ELF-1 (cell line): ENCODE measurements at places on chromosomes 7 and 10.

DNA sequence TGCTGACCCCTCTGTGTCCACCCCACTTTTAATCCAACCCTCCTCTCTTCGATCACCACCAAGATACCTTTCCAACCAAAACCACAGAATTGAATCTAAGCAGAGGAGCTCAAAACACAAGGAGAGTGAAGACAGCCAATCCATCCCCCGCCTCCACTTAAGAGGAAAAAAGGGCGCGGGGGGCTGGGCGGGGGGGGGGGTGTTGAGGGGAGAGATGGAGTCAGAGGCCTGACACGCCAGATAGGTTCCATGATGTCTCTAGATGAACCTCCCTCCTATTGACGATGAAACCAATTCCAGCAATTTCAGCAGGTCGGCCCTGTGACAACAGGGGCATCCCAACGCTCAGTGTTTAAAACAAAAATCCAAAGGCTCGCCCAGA lies 1.3 kb downstream of the SORBS1 start:
- DNase-seq = no peak

GRCh38 chr7:120181499-120181898 lies 91.5 kb upstream of the KCND2 start:
- DNase-seq = no peak

DNA sequence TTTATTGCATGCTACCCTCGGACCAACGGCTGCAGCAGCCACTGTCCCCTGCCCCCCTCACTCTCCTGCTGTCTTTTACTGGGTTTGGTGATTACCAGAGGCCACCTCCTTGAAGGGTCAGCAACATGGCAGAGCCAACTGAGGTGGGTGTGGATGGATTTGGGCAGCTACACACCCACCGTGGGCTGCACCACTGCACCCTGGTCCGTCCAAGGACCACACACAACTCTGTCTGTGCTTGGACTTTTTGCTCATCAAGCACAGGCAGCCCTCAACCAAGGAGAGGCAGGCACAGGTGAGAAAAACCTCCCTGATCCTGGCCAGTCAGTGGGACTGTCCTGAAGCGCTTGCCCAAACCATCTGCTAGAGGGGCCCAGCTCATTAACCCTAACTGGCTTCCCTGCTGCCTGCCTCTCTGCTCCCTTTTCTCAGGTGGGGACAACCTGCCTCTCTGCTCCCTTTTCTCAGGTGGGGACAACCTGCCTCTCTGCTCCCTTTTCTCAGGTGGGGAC lies 239.5 kb upstream of the PITRM1 start:
- no peak for DNase-seq

DNA sequence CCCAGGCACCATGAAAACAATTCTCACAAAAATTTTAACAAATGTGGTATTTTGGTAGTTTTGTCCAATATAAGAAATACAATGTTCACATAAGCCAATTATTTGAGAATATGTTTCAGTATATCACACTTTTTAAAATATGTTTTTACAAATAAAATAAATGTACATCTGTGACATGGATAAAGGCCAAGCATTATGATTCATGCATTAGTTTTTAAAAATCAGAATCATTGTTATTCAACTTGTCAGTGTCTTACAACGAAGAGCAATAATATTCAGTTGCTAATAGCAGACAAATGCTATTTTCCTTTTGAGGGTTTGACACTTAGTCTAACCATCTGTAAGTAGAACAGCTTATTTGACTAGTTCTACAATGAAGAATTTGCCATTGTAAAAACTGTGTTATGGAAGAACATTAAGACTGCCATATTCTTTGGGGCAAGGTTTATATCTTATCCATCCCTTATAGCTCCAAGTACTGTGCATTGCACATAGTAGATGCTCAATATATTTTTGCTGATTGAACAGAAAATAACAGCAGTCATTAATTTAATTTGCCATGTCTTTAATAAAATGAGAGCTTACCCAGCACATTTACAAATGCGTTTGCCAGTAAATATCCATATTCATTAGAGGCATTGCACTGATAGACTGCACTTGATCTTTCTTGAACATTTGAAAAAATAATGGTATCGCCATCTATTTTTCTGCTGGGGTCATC lies 67.4 kb upstream of the LAMB4 start:
- no peak for DNase-seq

DNA sequence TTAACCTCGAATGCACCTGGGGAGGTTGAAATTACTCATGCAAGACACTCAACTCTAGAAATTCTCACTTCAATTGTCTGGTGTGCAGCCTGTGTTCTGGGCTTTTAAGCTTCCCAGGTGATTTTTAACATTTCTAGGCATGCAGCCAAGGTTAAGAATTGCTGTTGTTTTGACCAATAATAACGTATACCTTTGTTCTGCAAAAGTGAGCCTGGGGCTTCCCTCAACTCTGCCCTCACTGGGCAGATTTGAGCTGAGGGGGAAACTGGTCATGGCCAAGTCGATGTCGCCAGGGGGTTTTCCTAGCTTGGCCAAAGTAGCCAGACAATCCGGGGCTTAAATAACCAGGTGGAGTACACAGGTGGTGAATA lies 568 bp downstream of the PRSS2 start:
- no peak for DNase-seq

DNA sequence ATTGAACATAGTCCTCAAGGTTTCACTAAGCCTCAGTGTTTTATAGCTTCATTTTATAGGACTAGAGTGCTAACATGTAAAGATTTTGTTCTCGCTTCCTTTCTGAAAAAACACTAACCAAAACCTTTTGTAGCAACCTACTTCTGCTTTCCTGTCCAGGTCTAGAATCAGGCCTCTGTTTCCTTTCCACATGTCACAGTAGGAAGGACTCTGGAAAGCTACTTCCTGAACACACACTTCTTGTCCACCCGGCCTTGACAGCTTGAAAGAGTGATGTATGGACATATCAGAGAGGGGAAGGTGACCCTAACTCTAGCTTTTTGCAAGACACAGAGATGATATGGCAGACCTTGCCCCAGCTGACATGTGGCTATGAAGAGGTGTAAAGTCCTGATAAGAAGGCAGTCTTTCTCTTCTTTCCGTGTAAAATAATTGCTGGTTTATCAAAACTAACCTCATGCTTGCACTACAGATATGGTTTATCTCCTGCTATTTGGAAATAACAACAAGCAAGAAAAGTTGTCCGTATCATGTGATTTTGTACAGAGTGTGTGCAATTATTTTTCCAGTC lies 175.4 kb downstream of the SKAP2 start:
- no peak for DNase-seq

DNA sequence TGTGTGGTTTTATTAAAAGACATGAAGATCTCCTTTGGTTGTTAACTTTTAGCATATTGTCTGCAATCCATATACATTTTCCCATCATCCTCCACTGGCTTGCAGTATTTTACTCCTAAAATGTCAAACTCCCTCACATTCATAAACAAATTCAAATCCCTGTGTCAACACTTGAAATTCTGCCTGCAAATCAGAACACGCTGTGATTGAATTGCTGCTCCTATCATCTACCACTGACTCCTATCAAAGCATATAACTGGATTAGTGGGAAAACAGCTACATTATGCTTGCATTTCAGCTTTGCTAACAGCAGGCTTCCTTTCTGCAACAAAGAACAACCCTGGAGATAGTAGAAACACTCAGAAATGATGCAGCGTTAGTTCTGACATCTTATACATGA lies 281.8 kb upstream of the HGF start:
- DNase-seq = no peak

DNA sequence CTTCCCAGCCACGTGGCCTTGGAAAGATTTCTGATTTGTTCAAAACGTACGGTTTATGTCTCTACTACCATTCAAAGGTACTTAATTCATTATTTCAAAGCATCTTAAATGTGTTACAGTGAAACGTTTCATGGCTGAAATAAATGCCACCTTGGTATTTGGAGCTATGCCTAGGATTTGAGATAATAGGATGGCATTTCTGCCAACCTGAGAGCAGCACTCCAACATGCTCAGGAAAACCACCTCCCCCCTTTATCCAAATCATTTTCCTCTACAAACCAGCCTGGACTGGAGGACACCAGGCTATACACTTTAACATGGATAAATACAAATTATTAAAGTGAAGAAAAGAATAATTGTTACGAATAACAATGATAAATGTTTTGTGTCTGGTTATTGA lies 260.9 kb downstream of the ZMYND11 start:
- no peak for DNase-seq

DNA sequence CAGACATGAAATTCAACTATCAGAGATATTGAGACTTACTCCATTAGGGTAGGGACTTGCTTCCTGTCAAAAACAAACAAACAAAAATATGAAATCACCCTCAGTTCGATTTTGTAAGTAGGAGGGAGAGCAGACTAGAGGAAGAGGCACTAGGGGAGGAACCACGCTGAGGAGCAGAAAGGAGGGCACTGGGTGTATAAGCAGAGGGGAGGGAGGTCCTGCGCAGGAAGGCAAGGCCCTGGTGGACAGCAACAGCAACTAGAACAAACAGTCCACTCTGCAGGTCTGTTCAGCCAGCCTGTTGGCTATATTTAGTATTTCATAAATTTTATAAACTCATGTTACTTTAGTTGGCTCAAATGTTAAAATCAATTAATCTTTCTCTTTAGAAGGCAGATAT lies 937.1 kb upstream of the C7orf33 start:
- DNase-seq = no peak

- no peak for DNase-seq
Observed at GRCh38 chr10:71756311-71757191, 16.8 kb downstream of the VSIR start.

- no peak for DNase-seq
Observed at GRCh38 chr10:60448246-60448645, 58.6 kb upstream of the ANK3 start.

DNA sequence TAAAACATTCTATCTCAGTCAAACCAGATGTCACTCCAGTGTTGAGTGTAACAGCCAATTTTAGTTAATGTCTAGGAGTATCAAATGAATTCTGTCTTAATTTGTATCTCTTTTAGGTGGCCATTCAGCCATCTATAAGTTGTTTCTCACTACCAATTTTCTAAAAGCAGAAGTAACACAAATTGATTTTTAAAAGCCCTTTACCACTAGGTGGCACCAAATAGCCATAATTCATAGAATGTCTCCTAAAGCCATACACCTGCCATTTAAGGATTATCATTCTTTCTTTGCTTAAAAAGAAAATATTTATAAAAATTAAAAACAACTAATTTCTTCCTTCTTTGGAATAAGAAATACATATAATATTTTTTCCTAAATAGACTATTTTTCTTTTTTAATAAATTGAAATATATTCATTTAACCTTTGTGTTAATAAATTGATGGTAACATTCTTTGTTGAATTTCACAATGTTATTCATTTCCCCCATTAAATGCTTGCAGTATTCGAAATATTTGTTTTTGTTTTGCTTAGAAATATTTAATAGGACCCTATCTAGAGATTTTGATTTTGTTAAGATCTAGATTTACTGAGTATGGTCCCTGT lies 107.8 kb upstream of the PPP1R3A start:
- DNase-seq = no peak

GRCh38 chr10:9018195-9019173 lies 964.0 kb downstream of the GATA3 start:
- no peak for DNase-seq

GRCh38 chr10:126243971-126244370 lies 144.3 kb downstream of the ADAM12 start:
- DNase-seq = no peak

- DNase-seq = peak; percentile 37
Observed at GRCh38 chr7:22357311-22358175, 589 bp upstream of the RAPGEF5 start.

DNA sequence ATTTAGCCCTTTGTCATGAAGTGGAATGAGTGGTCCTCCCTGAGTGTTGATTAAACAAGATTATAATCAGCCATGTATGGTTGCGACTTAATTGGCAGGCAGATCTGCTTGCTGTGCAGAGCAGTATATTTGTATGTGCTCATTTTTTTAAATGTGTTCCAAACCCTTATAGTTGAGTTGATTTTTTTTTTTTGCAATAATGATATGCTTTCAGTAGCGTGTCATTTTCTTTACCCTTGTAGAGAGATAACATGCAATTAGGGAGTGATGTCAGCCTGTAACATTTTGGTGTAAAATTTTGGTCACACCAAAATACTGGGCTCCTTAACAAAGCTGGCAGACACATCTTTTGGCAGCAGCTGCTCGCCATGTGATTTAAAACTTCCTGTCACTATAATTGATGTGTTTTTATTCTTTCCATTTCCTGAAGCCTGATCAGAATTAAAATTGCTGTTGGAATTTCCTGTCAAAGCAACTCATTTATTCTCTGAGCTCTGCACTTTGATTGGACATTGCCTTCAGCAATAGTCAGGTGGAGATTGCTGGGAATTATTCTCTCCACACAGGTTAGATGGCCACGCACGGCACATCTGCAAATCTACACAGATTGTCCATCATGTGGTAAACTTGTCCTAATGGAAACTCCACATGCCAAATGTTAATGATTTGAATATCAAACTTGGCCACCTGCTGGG lies 125.3 kb downstream of the DYNC1I1 start:
- no peak for DNase-seq

- no peak for DNase-seq
Observed at GRCh38 chr7:116906391-116906790, 44.0 kb downstream of the CAPZA2 start.

GRCh38 chr10:72329290-72330068 lies 25.2 kb downstream of the DNAJB12 start:
- DNase-seq = no peak

GRCh38 chr7:98329100-98329790 lies 47.8 kb downstream of the BRI3 start:
- DNase-seq = no peak

GRCh38 chr7:46630031-46630430 lies 709.0 kb upstream of the IGFBP3 start:
- DNase-seq = no peak

DNA sequence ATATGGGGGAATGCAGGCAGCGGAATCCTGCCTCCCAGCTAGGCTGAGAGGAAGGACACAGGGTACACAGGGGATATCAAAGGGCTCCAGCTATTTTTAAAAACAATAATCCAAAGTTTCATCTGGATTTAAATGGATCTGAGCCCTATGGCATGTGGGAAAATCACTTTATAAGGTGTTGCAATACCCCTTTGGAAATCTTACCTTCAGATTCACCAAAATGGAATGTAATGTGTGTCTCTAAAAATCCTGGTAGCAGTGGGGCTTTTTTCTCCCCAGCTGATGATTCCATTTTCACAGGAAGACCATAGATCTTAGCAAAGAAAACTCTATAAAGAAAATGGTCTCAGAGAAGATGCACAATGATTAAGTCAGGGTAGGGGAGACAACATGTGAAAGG lies 722.2 kb downstream of the PARD3 start:
- DNase-seq = no peak

DNA sequence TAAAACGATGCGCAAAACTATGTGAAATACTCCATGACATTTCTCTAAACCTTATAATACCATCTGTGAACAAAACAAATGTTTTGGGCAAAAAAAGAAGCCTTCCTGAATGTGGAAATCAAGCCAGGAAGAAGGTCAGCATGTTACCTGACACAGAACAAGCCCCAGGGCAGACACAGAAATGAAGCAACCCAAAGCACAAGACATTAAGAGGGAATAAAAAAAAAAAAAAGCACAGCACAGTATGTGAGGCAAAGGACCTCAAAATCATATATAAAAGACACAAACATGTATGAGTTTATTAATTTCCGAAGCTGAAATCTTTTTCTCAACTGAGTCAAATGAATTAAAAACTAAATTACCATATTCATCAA lies 161.8 kb downstream of the SKIDA1 start:
- peak; percentile 48 for DNase-seq

GRCh38 chr10:127832501-127832900 lies 60.2 kb downstream of the CLRN3 start:
- DNase-seq = no peak
